ENCODE measurements at places on chromosomes 2 and 18.

DNA sequence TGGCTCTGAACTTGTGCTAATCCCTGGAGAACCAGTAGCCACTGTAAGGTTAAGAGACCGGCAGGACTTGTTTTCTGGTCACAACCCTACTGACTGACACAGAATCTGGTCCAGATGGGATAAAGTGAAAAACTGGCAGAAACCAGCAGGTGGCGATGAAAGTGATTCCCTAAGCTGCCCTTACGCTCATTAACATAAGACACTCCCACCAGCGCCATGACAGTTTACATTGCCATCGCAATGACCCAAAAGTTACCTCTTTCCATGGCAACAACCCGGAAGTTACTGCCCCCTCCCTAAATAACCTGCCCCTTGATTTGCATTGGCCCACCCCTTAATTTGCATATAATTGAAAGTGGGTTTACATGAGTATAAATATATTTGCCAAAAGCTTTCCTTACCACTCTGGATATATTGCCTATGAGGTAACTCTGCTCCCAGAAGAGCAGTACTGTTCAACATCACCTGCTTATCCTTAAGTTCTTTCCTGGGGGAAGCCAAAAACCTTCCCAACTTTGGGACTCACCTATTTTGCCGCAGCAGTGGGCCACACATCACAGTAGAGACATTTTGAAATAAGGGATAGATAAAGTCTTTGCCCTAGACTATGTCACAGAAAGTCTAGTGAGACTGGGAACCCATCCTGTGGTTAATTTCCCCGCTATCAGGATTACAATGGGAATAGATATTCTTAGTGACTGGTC lies 35.8 kb upstream of the AFF3 start:
- DNase-seq, result no peak

GRCh38 chr18:32698153-32698552 lies 74.7 kb downstream of the KLHL14 start:
- DNase-seq, result no peak

GRCh38 chr2:211673133-211673905 lies 865.3 kb downstream of the ERBB4 start:
- DNase-seq, result no peak

DNA sequence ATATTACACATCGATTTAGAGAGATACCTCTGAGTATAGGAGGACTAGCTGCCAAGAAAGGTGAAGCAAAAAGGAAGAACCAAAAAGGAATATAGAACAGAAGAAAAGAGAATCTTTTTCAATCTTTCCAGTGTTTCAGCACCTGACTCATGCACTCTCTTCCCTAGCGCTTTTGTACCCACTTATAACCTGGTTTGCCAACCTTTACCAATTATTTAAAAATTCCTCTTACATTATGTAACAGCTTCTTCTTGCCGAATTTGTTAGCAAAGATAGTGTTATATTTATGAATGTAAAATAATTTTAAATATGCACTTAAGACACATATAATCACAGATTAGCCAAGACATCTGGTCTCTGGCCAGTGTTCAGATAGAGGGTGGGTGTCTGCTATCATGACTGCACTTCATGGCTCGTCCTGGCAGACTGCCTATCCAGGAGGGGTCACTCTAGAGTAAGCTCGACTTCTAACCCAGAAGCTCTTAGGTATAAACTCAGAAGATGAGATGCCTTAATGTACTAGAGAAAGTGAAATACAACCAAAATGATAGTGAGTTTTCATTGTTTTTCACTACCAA lies 122.9 kb downstream of the ATAD2B start:
- no peak for DNase-seq

DNA sequence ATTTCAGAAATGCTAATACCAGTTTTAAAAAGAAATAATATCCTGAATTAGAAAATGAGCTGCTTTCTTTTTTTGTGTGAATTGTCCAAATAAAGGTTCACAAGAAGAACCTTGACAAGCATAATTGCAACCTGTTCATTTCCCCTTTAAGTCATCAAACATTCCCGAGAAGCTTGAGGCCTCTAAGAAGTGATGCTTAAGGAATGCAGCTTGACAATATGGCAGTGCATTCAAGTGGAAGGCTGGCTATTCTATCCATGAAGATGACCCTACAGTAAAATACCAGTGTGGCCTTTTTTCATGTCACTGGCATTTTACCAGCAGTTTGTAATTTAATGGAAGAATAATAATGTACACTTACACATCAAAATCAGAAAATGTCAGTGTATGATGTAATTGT lies 216.7 kb downstream of the CTNNA2 start:
- DNase-seq, result no peak

DNA sequence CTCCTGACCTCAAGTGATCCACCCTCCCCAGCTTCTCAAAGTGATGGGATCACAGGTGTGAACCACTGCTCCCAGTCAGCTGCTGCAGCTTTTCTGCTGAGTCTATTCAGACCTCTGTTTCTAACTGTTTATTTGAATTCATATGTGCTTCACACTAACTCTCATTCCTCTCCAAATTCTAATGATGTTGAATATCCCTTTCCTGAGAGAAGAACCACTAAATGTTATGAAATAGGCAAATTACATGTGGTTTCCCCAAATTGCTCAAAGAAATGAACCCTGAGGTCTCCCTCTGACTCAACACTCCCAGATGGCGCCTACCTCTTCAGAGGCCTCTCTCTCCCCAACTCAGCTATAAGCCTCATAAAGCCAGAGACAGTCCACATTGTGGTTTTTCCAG lies 98.6 kb downstream of the IRS1 start:
- DNase-seq, result no peak

GRCh38 chr2:105806996-105807395 lies 62.3 kb downstream of the NCK2 start:
- no peak for DNase-seq

GRCh38 chr2:221589696-221590095 lies 17.6 kb upstream of the EPHA4 start:
- DNase-seq, result no peak

DNA sequence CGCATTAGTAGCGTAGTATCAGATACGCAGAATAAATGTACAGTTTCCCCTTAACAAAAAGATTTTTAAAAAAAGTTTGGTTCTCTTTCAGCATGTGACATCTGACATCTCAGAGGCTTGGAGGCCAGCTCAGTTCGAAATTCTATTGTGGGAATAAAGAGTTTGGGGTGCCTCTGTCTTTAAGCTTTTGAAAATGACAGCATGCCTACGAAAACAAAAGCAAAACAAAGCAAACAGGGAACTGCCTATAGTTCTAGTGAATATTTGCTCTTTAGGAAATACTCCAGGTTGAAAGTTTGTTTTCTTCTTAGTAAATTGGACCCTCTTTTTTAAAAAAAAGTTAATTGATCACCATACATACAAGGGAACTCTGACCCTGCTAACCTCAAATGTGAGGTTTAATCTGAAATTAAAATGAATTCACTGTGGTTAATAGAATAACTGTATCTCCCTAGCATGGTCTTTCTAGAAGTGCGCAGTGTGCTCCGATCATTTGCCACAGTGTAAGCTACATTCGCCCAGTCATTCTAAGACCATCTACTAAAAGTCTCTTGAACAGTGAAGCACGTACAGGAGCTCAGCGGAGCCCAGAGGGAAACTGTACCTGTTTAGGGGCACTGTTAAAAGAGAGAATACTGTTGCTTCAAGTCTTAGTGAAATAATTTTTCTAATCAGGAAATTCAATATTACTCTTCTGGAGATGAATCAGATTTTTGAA lies 347.0 kb upstream of the CDH2 start:
- DNase-seq, result no peak

DNA sequence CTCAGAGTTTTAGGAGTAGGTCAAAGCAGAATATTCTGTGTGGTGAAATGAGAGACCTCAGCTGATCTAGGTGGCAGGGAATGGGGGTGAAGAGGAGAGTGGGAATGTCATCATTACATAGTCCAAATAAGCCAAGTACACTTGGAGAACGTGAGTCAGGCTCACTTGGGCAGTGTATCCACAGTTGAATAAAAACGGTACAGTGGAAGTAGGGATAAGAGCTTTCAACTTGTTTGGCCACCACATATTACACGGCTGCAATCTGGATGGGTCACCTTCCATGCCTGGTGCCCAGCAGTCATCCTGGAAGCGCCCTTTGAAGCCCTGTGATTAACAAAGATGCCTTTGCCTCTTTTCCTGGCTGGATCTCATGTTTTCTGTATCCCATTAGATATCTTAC lies 28.6 kb downstream of the MIB1 start:
- no peak for DNase-seq

- DNase-seq, result no peak
These were observed 126.3 kb downstream of the XRCC5 start for GRCh38 chr2:216235462-216235861.

DNA sequence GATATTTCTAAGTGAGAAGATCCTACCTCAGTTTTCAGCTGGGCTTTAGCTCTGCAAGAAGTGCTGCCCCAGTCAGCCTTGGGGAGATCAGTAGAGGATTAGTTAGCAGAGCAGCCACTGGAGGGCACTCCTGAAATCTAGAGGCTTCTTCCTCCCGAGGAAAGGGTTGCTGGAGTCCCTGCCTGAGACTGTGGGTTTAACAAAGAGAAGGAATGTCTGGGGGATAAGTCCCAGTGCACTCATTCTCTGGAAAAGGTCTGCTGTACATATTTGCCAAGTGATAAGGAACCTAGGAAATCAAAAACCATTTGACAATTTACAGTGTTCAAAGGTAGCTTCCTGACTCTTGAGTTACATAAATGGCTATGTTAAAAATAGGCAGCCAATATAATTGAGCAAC lies 207.2 kb downstream of the SLC8A1 start:
- no peak for DNase-seq

DNA sequence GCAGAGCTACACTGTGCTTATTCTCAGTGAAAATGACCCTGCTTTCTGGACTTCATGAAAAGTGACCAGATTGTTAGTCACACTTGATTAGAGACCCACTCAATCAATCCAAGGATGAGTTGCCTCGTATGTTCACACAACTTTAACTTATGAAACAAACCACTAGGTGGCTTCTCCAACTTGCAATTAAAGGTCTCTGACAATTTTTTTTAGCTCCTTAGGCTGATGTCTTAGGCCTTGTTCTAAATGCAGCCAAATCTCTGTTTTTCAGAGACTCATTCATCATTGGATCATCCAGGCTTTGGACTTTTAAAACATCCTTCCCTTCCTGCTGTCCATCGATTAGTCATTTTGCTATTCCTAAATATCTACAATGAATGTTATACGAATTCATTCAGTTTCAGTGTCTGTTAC lies 63.4 kb downstream of the MREG start:
- DNase-seq, result no peak

DNA sequence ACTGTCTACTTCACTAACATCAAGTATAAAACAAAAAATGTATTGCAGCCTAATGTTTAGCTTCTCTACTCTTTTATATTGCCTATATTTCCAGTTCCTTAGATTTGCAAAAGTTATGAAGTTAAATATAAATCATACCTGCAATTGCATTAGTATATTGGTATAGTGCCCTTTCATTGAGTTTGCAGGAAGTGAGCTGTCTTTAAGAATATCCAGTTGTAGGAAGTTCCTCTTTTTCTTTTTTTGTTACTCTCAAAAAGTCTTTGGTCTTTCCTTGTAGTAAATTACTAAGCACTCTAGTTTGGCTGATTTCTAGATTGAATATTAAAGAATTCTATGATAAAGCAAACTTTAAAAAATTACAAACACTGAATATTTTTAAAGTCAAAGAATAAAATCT lies 71.3 kb upstream of the FN1 start:
- DNase-seq, result no peak

- no peak for DNase-seq
These were observed 90.0 kb upstream of the NYAP2 start for GRCh38 chr2:225309516-225309915.

DNA sequence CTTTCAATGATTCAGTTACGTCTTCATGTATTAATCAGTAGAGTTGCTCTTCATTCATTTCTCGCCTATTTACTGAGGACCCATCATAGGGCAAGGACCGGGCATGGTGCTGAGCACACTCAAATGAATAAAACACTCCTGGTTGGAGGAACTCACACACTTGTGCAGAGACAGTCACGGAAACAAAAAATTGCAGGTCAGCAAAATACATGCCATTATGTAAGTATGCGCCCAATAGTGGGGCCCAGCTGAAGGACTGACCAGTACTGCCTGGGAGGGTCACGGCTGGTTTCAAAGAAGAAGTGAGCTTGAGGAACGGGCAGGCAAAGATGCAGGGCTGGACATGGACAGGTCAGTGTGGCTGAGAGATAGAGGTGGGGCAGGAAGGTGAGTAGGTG lies 102.9 kb downstream of the DDX1 start:
- DNase-seq, result no peak

DNA sequence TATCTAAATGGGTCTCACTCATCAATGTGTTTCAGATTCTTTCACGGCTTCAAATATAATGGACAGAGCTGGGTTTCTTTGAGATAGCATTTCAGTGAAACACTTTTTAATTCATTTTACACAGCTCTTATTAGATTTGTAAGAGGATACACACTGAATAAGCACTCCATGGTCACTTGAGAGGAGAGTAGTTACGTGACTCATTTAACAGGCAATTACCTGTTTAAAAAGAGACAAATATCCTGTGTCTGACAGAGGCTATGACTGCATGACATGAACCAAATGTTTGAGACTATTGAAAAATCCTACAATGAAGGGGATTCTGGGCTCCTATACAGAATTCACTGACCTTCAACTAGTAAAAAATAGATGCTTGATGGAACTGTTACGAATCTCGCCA lies 786.9 kb downstream of the EPHA4 start:
- DNase-seq, result no peak

- no peak for DNase-seq
These were observed 845.9 kb upstream of the ID2 start for GRCh38 chr2:7835693-7836680.

GRCh38 chr18:36862182-36862581 lies 33.3 kb downstream of the KIAA1328 start:
- DNase-seq, result no peak

DNA sequence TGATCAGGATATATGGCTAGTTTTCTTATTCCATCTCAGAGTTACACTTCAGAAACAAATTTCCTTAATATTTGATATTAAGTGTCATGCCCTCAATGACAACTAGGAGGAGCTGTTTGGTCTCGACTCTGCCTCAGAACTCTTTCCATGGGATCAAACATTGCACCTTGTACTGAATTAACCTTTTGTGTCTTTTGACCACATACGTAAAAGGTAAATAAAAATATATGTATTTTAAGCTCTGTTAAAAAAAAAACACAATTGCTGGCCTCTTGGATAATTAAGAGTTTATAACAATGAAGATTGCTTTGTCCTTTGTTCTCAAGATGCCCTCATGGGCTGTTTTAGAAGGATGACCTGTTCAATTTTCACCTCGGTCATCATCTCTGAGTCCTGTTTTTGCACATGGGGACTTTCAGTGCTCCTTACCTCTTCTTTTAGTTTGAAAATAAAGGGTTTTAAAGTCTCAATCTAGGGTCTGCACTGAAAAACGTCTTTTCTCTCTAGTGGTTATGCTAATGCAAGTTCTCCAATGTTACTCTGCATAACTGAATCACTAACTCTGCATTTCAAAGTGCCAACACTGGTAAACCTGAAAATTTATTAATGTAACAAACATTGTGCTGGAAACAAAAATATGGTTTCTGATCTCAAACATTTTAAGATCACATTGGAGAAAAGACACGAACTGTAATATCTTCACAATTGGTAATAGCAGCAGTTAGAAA lies 18.8 kb upstream of the FN1 start:
- no peak for DNase-seq

GRCh38 chr2:64311948-64312621 lies 141.9 kb upstream of the LGALSL start:
- no peak for DNase-seq
